ENCODE measurements at places on chromosomes 5 and 9.

DNA sequence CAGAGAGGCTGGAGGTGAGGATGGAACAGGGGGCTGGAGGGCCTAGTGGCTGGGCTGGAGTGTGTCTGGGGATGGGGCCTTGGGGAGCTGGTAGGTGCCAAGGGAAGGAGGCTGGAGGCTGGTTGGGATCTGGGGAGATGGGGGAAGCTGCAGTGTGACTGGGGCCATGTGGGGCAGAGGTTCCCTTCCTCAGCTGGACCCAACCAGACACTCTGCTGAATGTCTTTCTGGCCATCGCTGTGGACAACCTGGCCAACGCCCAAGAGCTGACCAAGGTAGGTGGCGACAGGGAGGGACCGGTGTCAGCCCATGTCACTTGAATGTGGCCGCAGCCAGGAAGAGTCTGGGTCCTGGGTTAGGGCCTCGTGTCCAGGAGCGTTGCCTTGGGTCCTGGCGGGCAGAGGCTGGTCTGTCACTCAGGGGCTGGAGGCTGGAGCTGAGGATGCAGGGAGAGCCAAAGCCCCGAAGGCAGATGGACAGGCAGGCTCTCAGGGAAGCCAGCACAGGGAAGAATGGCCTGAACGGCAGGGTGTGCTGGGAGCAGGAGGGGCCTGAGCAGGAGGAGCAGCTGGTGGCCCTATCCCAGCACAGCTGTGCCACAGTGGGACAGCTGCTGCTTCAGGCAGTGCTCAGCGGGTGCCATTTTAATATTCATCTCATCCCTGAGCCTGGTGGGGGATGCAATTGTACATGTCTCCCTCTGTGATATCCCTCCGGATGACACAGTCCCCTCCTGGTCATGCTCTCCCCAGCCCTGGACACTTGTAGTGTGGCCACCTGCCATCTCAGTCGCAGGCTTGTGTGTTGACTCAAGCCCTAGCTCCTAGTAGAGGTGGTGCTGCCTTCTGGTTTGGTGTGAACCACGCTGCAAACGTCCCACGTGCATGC is 132.5 kb downstream of the CACNA1B start:
- no peak for DNase-seq

GRCh38 chr5:151051066-151051930 is 29.5 kb downstream of the TNIP1 start:
- DNase-seq = peak; percentile 85

- peak; percentile 4 for DNase-seq
These were observed 185.8 kb downstream of the CDK5RAP2 start for GRCh38 chr9:120394058-120394669.

DNA sequence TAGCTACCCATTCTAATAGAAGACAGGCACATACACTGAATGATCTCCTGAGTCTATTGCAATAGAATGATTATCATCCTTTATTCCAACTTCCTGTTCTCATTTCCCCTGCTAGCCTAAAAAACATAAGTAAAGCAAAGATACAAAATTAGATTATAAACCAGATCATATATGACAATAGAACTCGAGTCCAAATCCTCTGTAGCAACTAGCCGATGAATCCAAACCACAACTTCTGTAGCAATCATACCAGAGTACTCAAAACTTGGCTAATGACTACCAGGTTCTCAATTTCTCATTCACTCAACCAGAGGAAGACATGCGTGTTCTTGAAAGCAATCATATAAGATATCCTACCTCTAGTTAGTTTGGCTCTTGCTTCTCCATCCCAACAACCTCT is 622.1 kb downstream of the PSAT1 start:
- DNase-seq = no peak

GRCh38 chr5:37833990-37834389 is 5.9 kb downstream of the GDNF start:
- no peak for DNase-seq

DNA sequence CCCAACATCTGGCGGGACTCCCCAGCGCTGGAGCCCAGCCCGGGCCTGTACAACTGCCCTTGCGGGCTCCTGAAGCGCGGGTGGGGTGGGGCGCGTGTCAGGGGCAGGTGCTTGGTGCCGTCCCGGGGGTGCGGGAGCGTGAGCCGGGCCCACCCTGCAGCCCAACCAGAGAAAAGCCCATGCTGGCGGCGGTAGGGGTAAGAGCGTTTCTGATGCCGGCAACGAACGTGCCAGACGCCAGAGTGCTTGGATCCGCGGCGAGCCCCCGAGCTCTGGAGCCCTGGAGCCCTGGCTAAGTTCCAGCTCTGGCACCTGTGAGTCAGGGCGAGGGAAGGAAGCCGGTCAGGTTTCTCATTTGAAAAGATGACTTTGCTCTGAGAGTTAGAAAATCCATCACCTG is 58.0 kb downstream of the ZNF510 start:
- no peak for DNase-seq

DNA sequence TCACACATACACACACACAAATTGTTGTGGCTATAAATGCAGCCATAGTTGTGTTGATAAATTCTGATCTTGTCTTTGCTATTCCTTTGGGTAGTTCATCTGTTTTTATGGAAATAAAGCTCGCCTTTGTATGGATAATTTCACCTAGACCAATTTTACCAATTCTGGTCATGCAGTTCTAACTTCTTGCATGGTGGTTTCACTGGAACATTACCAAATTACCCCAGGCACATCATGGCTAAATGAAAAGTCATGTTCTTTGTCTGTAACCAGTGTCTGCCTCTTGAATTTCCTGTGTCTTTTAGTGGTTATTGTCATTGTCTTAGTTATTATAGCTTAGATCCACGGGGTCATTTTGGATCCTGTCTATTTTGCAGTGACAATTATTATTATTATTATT is 50.3 kb upstream of the TMC1 start:
- DNase-seq = no peak

GRCh38 chr5:116922532-116922931 is 347.9 kb upstream of the SEMA6A start:
- no peak for DNase-seq

- DNase-seq = no peak
These were observed 107.7 kb upstream of the SV2C start for GRCh38 chr5:75975496-75975895.

DNA sequence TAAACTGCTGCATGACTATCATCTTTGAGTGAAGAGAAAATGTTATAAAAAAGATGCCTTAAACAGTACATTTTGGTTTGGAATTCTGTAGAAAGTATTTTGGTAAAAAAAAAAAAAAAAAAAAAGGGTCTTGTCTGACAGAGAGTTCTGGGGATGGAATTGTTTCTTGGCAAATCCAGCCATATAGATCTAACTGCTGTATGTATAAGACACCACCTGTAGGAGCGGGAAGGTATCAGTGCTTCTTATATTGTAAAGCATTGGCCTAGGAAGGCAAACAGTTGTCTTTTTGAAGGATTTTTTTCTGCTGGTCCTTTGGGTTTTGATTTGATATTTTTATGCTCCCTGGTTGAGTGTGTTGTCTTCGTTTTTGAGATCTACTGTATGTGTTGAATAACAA is 2.8 kb downstream of the PURA start:
- no peak for DNase-seq

GRCh38 chr9:5786370-5787127 is 46.4 kb downstream of the ERMP1 start:
- peak; percentile 71 for DNase-seq

DNA sequence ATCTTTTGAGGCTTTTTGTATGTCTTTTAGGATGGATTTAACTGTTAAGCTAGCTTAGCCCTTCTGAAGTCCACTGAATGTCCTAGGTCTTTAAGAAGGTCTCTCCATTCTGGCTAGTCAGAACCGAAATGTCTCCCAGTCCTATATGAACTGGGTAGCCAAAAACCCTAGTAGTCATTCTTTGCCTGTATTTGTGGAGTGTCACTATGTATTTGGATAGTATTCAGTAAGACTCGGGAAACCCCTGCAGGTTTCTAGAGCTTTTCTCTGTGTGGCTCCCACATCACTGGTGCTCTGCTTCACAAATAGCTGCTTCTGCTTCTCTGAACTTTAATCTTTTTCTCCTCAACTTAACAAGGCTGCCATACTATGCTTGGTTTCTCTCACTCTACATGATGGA is 68.0 kb downstream of the RIC1 start:
- DNase-seq = no peak

DNA sequence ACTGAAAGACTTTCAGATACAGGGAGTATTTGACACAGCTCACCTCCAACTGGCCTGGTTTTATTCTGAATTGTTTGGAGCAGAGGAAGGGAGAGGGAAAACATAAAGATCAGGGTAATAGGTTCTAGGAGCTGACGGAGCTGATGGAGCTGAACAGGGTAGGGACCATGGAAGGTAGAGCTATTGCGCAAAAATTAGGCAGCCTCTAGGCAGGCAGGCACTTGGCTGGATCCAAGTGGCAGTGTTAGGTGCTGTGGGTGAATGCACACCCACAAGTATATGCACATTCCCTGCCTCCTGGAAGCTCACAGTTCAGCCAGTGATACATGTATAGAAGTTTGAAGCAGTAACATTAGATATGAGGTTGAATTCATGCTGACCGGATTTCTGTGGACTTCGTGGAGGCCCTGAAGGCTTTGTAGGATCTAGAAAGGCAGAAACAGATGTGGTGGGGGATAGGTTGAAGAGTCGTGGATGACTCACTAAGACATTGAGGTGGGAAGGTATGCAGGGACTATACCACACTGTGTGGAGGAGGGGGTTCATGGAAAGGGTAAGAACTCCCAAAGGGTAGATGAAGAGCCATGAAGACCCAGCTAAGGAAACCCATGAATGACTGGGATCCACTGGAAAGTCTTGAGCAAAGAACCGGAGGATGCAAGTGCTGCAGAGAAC is 50.8 kb downstream of the WWC1 start:
- DNase-seq = no peak

GRCh38 chr9:136847826-136848392 is 1.3 kb upstream of the PHPT1 start:
- DNase-seq = peak; percentile 61

GRCh38 chr5:111765613-111766571 is 8.9 kb upstream of the NREP start:
- DNase-seq = no peak

DNA sequence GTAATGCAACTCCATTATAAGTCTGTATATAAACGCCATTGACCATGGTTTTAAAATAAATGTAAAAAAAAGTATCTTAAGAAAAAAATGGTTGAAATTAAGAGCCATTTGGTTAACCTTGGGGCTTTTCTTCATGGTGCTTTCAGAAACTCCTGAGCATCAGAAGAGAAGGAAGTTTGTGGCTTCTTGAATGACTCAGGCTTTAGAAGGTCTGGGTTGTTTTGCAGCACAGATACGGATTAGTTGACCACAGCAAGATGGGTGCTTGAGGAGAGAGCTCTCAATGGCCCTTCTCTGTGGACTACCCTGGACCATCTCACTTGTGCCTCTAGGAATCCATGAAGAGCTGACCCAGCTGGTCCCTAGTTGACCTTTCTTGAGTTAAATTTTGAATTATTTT is 189.5 kb downstream of the TMEM38B start:
- no peak for DNase-seq

DNA sequence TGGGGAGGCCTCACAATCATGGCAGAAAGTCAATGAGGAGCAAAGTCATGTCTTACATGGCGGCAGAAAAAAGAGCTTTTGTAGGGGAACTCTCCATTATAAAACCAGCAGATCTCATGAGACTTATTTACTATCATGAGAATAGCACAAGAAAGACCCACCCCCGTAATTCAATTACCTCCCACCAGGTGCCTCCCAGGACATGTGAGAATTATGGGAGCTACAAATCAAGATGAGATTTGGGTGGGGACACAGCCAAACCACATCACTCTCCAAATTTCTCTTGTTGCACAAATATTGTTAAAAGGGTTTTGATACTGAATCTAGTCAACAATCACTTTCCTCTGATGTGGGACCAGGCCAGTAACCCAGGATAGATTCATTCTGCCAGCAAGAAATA is 1176.1 kb downstream of the CDH9 start:
- DNase-seq = no peak

- no peak for DNase-seq
These were observed 40.8 kb downstream of the NAIF1 start for GRCh38 chr9:128026255-128026772.

- no peak for DNase-seq
These were observed 14.5 kb upstream of the SPINK7 start for GRCh38 chr5:148297731-148298130.

DNA sequence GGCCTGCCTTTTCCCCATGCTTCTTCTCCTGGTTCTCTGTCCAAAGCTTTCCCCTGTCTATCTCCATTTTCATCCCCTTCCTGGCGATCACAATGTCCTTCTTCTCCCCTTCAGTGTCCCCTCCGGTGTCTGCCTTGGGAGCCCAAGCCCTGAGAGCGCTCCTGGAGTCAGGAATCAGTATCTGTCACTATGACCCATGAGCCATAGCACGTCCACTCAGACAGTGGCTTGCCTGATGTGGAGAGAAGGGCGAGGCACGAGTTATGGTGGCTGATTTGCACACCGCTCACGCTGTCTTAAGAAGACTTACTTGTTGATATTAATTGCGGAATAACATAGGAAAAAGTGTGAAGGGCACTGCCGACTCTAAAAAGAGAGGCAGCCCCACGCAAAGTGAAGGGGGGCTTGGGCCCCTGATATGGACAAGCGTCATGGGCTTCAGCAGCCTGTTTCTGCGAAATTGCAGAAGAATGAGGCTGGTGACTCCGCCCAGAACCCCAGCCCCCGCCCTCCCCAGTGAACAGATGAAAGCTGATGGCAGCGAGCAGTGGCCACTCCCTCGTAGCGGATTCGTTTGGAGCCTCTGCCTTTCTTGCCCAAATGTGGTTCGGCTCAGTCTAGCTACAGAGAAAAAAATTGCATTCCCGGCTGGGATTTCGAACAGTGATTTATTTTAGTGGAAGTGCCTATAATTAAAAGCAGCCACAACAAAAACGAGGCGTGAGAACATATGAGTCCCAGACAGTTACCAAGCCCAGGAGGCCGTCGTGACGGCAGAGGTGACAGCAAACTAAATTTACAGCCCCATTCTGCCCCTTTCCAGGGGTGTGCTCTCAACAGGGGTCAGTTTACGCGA is 149.8 kb downstream of the ICE1 start:
- no peak for DNase-seq

DNA sequence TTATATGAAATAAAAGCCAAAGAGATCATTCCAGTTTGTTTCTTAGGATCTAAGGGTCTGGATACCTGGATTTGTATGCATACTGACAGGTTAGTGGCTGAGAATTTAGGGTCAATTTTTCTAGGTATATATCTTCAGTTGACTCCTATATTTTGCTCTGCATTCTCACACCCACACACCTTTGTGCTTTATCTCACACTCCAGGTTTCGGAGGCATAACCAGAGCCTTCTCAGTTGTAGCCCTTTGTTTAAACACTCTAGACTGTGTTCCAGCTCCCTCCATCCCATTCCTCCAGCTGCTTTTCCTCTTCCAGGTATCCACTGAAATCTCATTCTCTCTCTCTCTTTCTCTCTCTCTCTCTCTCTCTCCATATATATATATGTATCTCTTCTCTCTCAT is 10.6 kb upstream of the MOCS2 start:
- no peak for DNase-seq

GRCh38 chr9:89793551-89793950 is 188.7 kb downstream of the GADD45G start:
- DNase-seq = no peak

DNA sequence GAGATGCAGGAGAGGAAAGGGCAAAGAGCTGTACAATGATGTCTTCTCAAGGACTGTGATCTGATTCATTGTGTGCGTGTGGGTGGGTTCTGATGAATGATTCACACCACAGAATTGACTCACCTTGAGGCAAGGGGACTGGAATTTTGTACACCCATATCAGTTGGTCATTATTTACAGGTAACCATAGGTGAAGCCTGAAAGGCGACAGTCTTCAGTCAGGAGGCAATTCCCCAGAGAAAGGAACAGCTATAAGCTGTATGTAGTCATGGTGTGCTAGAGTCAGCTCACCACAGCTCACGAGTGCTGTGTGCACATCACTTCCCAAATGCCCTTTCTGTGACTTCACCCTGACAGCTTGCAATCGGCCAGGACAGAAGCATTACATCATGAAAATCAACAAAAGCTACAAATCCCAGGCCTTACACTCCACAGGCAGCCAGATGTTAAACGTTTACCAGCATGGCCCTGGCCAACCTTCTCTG is 87.6 kb upstream of the RPS23 start:
- DNase-seq = peak; percentile 18

Measured in dermis microvascular lymphatic vessel endothelial cell (primary cell).